ENCODE measurements at places on chromosomes 7 and 10.

DNA sequence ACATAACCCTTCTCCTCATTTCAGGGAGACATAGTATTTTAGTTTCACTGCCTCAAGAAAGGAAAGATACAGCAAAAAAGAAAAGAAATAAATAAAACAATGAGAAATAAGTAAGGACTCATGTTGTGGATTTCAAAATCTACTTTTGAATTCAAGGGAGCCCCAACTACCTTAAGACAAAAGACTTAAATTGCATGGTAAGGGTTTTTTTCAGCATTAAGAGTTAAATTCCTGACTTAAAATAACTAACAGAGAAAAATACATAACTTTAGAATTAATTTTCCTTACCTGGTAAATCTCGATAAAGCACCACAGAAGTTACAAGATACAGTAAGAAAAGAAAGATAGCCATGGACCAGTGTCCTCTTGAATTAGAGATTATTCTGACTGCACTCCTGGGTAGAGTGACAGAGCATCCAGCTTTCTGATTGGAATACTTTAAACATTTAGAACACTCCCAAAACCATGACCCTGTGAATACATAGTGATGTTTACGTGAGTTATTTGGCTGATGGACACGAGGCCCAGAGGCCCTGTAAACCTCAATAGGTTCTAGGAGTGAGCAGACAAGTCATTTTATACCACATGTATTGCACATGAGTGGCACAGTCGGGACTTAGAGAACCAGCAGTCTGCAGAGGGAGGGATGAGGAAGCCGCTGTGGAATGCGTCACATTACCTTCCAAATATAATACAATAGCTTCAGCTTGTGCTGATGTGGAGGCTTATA, 292.5 kb upstream of the SEMA3C start:
- no peak for DNase-seq

DNA sequence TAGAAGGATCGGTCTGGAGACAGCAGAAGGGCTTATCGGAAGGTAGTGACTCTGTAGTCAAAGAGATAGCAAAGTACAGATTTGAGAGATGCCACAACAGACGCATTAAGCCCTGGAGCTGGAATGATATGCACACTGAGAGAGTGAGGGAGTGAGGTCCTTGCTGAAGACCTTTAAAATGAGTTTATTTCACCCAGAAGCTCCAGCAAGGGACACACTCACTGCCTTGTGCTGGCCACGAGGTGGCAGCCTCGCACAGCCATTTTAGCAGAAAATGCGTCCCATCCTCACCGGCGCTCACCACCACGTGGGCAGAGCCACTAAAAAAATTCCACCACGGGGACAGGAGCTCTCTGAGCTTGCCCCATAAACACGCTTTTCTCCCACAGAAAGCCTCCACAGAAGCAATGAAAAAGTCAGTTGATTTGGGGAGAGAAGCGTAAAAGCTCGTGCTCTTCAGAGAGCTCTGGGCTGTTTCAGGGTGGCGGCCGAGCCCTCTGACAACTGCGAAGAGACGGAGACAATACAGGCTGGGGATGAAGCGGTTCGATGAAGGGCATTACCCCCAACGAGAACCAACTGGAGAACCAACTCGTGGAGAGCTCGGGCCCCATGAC, 163.0 kb upstream of the KLF14 start:
- DNase-seq, result peak; percentile 71

- no peak for DNase-seq
These were observed 71.3 kb upstream of the ZNF804B start for GRCh38 chr7:88688222-88688621.

GRCh38 chr10:62443866-62444265, 69.7 kb downstream of the ZNF365 start:
- peak; percentile 7 for DNase-seq

GRCh38 chr7:127792528-127793342, 140.7 kb downstream of the SND1 start:
- no peak for DNase-seq

- no peak for DNase-seq
These were observed 692.0 kb downstream of the PHTF2 start for GRCh38 chr7:78490524-78490923.

DNA sequence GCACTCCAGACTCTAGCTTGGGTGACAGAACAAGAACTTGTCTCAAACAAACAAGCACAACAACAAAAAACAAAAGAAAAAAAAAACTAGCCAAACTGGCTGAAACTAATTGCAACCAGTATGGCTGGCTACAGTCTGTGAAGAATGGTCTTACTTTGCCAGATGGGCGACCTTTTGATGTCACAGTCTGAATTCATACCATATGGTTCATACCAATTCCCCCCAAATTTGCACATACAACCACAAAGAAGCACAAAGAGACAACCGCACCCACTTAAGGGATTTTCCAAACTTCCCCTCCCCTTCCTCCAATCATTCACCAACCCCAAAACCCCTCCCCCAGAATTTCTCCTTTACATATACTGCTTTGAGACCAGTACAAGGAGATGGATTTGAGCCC, 114.2 kb downstream of the SPAG6 start:
- no peak for DNase-seq

GRCh38 chr10:122044713-122045112, 55.8 kb downstream of the TACC2 start:
- no peak for DNase-seq

- DNase-seq, result no peak
These were observed 5.6 kb upstream of the VWA2 start for GRCh38 chr10:114233482-114233881.

Measured in amniotic epithelial cell (primary cell).